Activated naive CD8-positive, alpha-beta T cell treated with anti-CD3 and anti-CD28 coated beads, Interleukin-2, amount 50 U/mL, for 24 hours (primary cell): ENCODE measurements at places on chromosomes 5 and 9.

GRCh38 chr9:93236541-93237206 lies 52.7 kb downstream of the WNK2 start:
- peaks cover 8% of the 10 kb centered on the region for H3K4me1 ChIP-seq
- DNase-seq, result no peak
- peaks cover 7% of the 10 kb centered on the region for H3K27me3 ChIP-seq
- no peak overlapping the region for H3K27ac ChIP-seq
- H3K36me3 ChIP-seq, result no peaks in the 10 kb centered on the region

- no peak overlapping the region for H3K4me3 ChIP-seq
- peaks cover 14% of the 10 kb centered on the region for H3K27me3 ChIP-seq
- DNase-seq, result no peak
- H3K27ac ChIP-seq, result no peak overlapping the region
Measured at GRCh38 chr9:131838530-131839280, 98.8 kb upstream of the RAPGEF1 start.

DNA sequence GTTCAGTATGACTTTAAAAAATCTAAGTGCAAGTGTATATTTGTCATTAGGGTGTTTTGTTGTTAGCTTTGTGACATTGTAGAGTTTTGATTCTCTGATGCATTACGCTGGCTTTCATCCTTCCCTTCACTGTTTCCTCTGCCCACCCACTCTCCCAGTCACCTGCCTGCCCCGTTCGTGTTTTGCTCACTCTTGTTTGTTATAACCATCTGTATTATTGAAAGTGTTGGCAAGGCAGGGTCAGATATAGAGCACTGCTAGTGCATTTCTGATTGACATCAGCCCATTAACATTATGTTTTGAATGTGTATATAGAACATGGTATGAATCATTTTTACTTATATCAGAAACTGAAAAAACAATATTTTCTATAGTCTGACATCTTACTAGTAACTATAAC lies 27.3 kb downstream of the SCGB3A1 start:
- H3K27ac ChIP-seq, result no peak overlapping the region
- no peak for DNase-seq
- no peaks in the 10 kb centered on the region for H3K27me3 ChIP-seq
- H3K36me3 ChIP-seq, result peaks cover 66% of the 10 kb centered on the region
- peaks cover 32% of the 10 kb centered on the region for H3K4me1 ChIP-seq

- H3K4me1 ChIP-seq, result peaks cover 43% of the 10 kb centered on the region
- peak overlapping the region; percentile 91 for H3K4me3 ChIP-seq
- peak overlapping the region; percentile 96 for H3K27ac ChIP-seq
- peaks cover 15% of the 10 kb centered on the region for H3K36me3 ChIP-seq
Measured at GRCh38 chr9:123928533-123929176, 1.3 kb downstream of the DENND1A start.
